ENCODE measurements at places on chromosomes 2 and 18.

GRCh38 chr18:2111456-2111855 is 459.8 kb downstream of the METTL4 start:
- DNase-seq, result no peak

- peak; percentile 3 for DNase-seq
Observed at GRCh38 chr18:47149457-47150028, 757 bp downstream of the HDHD2 start.

DNA sequence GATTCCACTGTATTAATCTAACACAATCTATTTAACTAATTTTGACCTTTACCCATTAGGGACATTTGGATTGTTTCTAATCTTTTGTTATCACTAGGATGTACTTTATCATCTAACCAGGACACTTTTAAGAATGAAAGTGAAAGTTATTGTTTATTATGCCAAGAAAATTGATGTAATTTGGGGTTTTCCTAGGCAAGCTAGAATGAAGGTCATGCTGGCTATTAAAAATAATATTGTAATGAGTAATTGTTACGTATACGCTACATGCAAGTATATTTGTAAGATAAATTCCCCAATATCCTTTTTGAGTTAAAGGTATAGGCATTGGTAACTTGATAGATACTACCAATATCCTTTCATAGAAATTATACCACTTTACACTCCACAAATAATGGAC is 74.6 kb downstream of the COL5A2 start:
- DNase-seq, result no peak

GRCh38 chr2:17747684-17748452 is 5.7 kb downstream of the SMC6 start:
- DNase-seq, result no peak

GRCh38 chr2:128086244-128086643 is 4.8 kb upstream of the UGGT1 start:
- DNase-seq, result no peak

Measured in neural crest cell (in vitro differentiated cells).